ACHN (cell line): ENCODE measurements at places on chromosomes 7 and 10.

GRCh38 chr7:26054386-26054785, 97.6 kb upstream of the NFE2L3 start:
- DNase-seq, result no peak

DNA sequence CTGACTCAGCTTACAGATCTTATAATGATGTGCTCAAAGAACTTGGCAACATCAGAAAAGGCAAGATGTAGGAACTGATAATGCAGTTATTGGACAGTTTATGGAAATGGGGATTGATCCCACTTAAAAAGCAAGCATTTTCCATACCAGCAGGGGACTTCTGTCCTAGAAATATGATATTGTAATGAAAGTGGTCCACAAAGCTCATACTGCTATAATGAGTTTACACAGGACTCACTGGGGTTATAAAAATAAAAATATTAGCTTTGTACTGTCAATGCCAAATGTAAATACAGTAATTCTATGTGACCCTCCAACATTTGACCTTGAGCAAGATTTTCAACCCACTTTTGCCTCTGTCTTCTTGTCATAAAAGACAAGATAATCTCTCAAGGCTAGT, 145.5 kb upstream of the SEM1 start:
- DNase-seq, result no peak

GRCh38 chr7:44082541-44083207, 344 bp upstream of the POLM start:
- DNase-seq, result peak; percentile 100

DNA sequence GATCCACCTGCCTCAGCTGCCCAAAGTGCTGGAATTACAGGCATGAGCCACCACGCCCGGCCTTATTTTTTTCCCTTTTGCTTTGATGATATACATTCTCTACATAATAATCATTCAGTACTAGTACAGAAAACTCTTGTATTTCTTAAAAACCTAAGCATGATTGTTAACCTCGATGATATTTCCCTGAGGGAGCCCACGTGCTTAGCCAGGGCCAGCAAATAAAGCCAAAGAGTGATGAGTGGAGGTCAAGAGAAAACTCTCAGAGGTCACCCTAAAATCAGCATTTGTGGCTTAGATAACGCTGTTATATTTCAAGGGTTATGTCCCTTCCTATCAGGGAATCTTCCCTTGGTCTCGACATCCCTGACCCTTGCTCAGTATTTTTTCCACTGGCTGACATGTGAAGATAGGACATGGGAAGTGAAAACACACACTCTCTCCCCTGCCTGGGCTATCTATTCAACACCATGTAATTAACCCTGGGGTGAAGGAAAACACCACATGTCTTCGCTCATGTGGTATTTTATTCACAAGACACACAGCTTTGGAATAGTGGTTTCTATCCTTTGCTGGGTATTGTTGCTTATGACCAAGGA, 12.6 kb downstream of the FAM200A start:
- DNase-seq, result no peak

DNA sequence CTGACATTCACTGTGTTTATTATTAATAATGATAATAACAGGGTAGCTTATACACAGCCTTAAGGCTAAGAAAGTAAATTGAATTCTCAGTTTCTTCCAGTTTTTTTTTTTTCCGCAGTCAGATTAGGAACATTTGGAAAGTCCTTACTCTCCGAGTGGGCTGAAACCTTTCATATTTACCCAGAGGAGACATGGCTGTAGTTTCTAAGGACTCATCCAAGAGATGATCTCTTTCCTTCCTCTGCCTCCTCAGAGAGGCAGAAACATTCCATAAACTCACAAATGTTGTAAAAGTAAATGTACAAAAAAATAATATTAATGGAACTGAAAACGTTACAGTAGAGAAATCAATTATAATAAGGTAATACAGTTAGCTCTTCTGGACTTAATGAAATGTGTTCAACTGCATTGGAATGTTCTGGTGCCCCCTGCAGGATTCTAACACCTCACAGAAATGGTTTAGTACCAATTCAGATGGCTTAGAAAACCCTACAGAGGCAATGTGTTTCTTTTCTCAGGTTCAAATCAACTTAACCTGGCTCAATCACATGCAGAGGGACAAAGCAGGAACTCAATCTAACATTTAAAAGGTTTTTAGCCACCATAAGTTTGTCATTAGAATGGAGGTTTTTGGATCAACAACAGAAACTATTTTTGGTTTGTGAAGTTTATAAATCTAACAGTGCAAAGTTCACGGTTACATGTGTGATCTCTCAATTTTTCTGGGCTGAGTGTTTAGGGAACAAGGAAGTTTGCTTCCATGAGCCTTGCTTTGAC, 71.7 kb downstream of the ICA1 start:
- DNase-seq, result peak; percentile 80

DNA sequence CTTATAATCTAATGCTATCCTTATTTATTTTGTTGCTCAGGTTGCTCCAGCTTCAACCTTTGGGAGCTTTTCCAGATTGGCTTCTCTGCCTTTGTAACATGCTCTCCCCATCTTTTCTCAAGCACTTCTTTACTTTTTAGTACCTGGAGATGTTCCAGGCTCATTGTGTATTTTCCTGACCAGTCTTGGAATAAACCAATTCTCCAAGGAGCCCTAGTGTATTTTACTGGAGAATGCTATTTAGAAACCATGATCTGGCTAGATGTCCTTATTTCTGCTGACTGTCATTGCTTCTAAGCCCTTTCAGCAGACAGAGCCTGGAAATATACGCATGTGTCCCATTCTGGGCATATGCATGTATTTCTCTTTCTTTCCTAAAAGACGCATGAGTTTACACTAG, 95.7 kb downstream of the EMX2 start:
- DNase-seq, result no peak

DNA sequence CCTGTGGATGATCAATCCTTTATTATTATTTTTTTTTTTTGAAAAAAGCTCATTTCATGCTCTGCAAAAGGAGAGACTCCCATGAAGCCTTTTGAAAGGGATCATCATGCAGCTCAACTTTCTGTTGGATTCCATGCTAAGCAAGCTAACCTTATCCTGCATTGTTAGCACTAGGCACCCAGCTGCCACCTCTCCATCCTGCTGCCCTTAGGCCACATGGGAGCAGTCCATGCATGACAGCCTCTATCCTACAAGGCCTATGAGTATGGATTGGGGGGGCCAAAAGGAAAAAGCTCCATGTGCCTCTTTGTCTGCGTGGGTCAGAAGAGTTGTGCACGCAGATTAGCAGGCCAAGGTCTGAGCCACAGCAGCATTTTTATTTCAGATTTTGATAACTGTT, 19.2 kb downstream of the SMNDC1 start:
- DNase-seq, result no peak

- no peak for DNase-seq
Measured at GRCh38 chr7:95817866-95818640, 45.7 kb downstream of the DYNC1I1 start.

- DNase-seq, result no peak
Measured at GRCh38 chr7:106152313-106152665, 40.2 kb upstream of the SYPL1 start.

GRCh38 chr10:59757966-59758365, 4.7 kb upstream of the MRLN start:
- no peak for DNase-seq

- peak; percentile 34 for DNase-seq
Measured at GRCh38 chr10:55233090-55233489, 432.1 kb upstream of the PCDH15 start.

DNA sequence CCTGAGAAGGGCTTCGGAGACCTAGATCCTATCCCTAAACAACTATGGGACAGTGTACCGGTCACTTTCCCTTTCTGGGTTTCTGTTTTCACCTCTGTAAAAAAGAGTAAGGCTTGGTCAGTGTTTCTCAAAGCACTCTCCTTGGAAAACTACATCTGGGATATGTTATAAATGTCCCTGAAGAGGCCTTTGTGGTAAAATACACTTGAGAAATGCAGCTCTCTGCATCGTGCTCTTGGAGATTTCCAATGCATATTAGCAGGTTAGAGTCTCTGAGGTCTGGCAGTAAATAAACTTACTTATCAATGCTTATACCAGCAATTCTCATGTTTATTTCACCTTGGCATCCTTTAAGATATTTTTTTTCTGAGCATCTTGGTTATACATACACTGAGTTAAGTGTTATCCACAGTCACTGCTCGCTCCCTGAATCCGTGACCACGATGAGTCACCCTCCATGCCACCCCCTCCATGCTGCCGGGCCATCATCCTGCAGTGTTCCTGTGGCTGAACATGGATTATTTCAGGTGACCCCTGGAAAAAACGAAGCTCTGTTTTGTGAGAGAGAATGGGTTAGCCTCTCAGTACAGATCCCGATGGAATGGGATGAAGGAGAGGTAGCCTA, 3.3 kb upstream of the TBXAS1 start:
- DNase-seq, result peak; percentile 85

DNA sequence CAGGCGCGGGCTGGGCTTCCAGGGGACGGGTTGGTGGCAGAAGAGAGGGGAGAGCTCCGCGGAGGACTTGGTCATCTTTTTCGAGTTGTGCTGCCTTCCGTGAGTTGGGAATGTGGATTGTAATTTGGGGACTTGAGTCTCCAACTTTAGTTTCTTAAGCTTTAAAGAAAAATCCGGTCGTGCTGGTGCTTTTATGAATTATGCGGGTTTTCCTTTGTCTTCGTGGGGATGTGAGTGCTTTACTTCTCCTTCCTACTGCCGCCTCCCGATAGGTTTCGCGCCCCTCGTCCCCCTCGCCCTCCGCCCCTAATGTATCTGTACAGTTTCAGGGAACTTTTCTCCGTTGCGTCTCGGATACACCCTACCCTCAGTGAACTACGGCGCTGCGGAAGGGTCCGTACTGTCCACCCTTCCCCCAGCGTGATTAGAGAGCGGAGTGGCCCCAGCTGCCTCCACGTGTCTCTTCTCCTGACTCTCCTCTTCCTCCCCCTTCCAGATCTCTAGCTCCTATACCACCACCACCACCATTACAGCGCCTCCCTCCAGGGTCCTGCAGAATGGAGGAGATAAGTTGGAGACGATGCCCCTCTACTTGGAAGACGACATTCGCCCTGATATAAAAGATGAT, 649 bp downstream of the SCD start:
- no peak for DNase-seq

DNA sequence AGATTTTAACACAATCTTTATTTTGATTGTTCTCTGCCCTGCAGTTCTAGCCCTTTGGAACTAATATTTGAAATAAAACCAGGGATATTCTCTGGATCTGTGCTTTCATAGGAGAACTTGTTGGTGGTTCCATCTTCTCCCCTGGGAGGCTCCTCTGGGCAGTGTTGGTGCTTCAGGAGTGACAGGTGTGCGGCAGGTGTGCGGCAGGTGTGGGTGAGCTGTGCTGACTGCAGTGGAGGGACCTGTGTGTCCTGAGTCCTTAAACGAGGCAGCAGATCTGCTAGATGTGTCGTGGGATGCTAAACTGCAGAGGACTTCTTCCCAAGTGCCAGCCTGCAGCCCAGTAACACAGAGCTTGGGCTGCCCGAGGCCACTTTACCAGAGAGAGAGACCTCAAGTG, 98.4 kb downstream of the LYZL1 start:
- DNase-seq, result no peak

GRCh38 chr7:70833726-70834125, 298.2 kb upstream of the GALNT17 start:
- DNase-seq, result no peak

DNA sequence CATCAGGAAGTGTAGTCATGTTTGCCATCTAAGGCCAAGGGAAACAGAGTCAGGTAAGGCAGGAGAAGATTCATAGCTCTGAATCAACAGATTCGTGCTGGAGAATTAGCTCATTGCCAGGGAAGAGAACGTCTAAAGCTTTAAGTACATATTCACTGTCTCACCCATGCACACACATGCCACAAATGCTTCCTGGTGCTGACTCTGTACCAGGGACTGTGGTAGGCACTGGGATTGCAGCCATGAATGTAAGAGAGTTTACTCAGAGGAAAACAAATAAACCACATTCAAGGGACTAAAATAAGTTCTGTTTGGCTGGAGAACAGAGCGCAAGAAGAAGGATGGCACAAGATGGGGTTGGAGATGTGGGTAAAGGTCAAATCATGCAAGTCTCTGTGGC, 89.8 kb upstream of the HPS1 start:
- no peak for DNase-seq

GRCh38 chr7:40230101-40230500, 95.3 kb downstream of the SUGCT start:
- no peak for DNase-seq

- no peak for DNase-seq
Measured at GRCh38 chr7:43528576-43529354, 54.1 kb upstream of the STK17A start.

DNA sequence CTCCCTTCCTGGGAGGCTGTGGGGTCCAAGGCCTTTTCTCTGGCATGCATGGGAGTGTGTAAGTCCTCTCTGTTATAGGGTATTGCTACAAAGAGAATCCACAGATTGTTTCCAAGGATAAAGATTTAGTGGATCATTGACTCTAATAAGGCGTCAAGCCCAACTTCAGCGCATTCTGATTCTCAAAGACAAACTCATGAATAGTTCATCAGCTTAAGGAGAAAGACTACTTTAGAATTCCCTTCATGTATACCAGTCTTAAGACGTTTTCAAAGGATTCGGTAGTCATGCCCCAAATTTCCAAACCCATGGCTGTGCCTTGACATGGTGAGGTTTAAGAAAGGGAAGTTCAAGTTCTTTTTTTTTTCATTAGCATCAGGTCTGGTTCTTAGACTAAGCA, 46.6 kb upstream of the ABLIM1 start:
- DNase-seq, result no peak

DNA sequence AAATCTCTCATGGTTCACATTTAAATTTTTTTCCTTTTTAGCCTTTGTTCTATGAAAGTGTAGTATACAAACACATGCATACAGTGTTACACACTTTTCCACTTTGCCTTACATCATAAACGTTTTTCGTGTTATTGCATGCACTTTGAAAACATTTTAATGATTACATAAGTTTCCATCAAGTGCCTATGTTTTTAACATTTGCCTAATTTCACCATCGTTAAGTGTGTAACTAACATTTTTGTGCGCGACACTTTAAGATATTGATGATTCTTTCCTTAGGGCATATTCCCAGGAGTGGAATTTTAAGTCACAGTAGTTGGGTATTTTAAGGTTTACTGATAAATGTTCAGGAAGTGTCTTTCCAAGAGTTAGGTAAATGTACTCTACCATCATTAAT, 1.5 kb upstream of the FRAT2 start:
- no peak for DNase-seq

DNA sequence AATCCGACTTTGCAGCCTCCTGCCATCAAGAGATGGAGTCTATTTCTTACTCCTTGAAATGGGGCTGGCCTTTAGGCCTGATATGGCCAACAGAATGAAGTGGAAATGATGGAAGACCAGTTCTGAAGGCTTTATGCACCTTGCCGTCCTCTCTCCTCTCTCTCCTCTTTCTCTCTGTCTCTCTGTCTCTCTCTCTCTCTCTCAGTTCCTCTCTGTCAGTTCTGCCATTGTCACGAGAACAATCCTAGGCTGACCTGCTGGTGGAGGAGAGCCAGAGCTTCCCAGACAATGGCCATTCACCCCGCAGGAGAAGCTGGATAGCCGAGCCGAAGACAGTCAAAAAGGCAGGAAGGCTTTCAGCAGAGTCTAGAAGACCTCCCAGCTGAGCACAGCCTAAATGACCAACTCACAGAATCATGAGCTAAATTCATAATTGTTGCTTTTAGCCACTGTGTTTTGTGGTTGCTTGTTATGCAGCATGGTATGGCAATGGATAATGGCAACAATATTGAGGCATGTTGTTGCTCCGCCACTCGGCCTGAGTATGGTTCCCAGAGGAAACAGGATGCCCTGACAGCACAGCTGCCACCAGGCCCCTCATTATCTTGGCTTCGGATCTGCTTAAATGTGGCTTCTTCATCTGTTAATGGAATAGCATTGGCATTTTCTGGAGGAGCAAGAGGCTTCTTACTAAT, 35.5 kb downstream of the FRMPD2 start:
- DNase-seq, result no peak
